ENCODE measurements at places on chromosomes 7 and 10.

GRCh38 chr7:28705350-28705749 is 252.8 kb downstream of the TRIL start:
- DNase-seq, result no peak

- peak; percentile 74 for DNase-seq
Observed at GRCh38 chr7:14761510-14762296, 140.8 kb downstream of the DGKB start.

- peak; percentile 61 for DNase-seq
Observed at GRCh38 chr10:78960316-78960800, 108.4 kb upstream of the ZMIZ1 start.

GRCh38 chr10:79181698-79182521 is 113.1 kb downstream of the ZMIZ1 start:
- DNase-seq, result no peak

DNA sequence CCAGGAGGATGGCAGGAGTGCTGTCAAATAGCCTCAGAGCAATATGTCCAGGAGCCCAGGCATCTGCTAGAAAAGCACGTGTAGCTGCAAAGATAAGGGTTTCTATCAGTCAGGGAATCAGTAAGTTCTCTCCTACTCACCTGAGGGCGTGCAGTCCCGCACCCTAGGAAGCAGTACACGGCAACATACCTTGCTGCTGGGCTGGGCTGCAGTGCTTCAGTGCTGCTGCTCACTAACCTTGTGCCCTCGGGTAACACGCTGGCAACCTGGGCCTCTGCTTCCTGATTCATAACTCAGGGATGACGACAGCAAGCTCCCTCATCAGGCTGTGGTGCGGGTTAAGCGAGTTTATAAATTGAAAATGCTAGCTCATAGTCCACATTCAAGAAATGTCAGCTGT is 29.5 kb upstream of the CCNY start:
- no peak for DNase-seq

DNA sequence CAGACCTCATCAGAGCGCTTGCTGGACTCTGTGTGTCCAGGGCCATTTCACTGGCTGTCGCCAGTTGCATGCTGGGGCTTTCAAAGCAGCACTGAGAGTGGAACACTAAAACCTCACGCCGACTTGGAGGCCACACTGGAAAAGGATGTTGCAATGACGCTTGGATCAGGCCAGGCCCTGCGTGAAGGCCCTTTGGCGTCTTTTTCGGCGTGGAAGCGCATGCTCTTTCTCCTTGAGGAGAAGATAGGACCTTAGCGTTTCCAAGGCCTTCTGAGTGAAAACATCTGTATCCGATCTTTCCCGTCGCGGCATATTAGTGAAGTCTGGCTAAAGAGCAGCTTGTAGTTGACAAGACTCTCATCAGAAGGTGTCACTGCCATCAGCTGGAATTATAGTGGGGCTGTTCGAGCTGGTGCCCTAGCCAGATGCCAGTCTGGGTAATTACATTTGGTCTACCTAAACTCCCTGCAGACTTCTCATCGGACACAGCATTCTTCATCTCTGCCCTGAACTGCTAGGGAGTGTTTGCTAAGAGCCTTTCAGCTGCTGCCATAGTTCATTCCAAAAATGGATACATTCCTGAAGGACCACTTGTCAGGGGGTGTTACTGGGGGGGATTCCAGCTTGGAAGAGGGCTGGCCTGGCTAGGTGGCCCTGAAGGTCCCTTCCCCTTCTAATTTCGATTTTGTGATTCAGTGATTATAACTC is 167.7 kb upstream of the TCF7L2 start:
- peak; percentile 19 for DNase-seq

DNA sequence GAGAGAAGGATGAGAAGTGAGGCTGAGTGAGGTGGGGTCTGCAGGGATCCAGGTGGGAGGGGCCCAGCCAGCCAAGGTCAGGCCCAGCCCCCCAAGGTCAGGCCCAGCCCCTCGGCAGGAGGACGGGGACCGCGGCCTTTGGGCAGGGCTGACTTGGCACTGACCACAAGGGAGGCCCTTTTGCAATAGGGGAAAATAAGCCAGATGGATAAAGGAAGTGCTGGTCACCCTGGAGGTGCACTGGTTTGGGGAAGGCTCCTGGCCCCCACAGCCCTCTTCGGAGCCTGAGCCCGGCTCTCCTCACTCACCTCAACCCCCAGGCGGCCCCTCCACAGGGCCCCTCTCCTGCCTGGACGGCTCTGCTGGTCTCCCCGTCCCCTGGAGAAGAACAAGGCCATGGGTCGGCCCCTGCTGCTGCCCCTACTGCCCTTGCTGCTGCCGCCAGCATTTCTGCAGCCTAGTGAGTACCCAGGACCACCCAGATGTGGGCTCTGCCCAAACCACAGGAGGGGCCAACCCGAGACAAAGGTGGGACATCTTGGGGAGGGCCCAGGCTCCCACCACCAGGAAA is at the start of gene PILRA:
Gene PILRA (plus strand): TSS at position 227 of the 571 bp plus-strand sequence. CDS start 170 bp downstream, at position 397.
- DNase-seq, result peak; percentile 18

DNA sequence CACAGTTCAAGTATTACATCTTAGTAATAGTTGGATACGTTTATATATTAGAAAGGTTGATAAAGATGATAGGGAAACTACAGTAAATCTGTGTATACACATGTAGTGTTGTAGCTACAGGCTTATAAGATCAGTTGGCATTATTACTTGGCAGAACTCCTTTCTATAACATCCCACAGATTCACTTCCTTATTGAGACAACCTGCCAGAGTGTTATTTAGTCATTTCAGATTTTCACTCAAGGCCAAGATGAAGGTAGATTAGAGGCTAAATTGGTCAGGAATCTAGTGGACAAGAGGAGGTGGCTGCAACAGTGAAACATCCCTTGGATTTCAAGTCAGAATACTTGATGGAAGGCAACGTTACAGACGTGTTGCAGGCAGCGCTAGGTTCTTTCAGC is 63.0 kb downstream of the PAPSS2 start:
- DNase-seq, result no peak

DNA sequence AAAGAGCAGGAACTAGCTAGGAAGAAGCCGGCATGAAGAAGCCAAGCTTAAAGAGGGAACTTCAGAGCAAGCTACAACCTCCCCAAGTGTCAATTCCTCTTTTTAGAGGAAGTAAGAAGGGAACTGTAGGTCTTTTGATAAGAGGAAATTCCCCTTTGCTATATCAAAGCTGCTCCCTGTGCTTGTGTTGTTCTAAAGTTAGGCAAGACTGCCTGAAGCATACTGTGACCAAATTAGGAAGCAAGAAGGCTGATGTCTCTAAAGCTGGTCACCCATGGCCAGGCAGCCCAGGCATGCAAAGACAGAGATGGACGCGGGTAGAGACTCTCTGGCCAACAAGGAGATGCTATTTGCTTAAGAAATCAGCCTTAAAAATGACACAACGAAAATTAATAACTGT is 87.9 kb downstream of the RNF216 start:
- peak; percentile 79 for DNase-seq

GRCh38 chr7:70334295-70334694 is 736.0 kb downstream of the AUTS2 start:
- DNase-seq, result no peak

Data from fibroblast of gingiva (primary cell).